ENCODE measurements at places on chromosomes 16 and 17.

- peak; percentile 53 for DNase-seq
Observed at GRCh38 chr17:46977348-46977747, 1.7 kb downstream of the RPRML start.

DNA sequence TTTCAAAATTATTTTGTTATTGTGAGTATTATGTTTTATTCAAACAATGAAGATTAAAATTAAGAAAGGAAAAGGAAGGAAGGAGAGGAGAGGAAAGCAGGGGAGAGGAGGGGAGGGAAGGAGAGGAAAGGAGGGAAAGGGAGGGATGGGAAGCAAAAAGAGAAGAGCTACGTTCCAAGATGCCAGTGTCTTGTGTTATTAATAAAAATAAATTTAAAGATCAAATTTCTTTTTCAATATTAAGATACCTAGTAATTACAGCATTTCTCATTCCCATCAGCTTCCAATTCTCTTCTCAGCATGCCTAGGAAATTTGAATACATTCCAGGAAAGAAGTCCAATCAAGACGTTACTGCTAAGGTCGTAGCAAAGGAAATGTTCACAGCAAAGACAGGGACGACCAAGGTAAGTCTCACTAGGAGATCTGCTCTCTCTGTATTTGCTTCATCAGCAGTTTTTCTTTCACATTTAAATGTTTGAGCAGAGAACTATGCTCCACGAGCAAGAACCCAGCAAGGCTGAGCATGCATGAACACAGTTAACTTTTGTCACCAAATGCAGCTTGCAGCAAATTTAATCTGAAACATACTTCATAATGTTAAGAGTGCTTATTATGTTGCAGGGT lies 63.3 kb upstream of the HLF start:
- DNase-seq: no peak

- DNase-seq: no peak
Observed at GRCh38 chr16:71675380-71675779, 49.1 kb downstream of the PHLPP2 start.

DNA sequence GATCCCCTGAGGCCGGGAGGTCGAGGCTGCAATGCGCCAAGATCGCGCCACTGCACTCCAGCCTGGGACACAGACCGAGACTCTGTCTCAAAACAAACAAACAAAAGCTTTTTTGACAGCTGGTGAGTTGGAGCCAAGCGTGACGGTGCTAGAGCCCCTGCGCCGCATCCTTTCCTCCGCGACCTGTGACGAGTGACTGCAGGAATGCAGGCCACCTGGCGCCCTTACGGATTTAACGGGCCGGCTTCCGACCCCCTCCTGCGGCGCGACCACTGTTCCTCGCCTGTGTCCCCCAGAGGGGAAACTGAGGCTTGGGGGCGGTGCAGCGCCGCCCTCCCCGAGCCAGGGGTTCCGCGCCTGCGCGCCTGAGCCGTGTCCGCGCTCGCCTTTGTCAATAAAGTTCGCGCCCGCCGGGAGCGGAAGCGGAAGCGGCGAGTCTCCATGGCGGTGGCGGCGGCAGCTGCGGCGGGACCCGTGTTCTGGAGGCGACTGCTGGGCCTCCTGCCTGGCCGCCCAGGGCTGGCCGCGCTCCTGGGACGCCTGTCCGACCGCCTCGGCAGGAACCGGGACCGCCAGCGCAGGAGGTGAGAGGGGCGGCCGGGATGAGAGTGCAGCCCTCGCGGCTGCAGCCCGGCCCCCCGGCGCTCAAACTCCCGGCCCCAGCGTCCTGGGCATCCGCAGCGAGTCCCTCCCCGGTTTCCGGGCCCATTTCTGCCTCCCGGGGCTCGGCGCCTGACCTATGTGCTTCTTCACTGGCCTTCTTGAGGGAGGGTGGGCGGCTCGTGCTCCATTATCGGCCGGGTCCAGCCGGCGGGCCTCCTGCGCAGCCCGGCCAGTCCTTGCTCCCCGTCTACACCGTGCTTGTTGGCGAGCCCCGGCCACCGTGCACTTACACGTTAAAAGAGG lies at the start of gene PGS1:
Gene PGS1, plus strand, starts transcription at position 425 of the 906 bp plus-strand sequence. Its CDS starts 17 bp downstream, at position 442.
- DNase-seq: peak; percentile 61

DNA sequence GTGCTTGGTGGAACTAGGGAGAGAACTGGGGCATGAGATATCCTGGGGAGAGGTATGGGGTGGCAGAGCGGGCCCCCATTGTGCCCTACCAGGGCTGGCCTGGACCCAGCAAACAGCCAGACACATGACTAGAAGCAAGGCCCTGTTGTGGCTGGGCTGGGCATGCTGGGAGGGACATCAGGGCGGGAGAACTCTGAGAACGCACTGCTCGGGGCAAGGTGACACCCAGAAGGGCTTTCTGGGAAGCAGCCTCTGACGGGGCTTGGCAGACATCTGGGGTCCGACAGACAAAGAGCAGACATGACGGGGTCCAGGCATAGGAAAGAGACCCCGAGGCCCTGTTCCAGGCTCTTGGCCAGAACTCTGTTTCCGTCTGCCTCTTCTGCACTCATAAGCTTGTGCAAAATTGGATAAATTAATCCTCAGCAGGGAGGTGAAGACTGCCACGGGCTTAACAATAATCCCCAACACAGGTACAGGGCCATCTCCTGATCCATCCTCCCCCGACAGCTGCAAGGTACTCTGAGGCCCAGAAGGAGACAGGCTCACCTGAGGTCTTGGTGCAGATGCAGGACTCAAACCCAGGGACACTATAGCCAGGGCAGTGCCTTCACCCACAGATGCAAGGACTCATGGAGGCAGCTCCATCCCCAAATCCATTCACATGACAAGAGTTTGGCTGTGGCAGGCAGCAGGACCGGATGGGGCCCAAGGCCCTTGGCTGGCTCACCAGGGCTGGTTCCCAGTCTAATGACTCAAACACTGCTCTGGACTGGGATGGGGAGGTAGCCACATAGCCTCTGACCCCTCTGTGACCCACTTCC lies 5.4 kb downstream of the SREBF1 start:
- no peak for DNase-seq

DNA sequence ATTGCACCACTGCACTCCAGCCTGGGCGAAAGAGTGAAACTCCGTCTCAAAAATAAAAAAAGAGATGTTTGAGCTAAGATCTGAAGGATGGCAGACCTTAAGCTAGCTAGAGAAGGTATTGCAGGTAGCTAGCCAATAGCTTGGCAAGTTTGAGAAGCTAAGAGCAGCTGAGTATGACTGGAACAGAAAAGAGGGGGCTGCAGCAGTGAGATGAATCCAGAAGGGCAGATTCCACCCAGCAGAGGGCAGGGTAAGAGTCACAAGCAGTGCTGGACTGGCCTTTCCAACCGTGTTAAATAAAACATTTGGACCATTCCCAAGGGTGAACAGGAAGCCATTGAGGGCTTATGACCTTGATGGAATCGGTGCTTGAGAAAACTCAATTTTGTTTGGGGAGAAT lies 5.7 kb upstream of the PHAF1 start:
- no peak for DNase-seq

GRCh38 chr17:72927146-72927545 lies 165.3 kb downstream of the SLC39A11 start:
- DNase-seq: no peak

DNA sequence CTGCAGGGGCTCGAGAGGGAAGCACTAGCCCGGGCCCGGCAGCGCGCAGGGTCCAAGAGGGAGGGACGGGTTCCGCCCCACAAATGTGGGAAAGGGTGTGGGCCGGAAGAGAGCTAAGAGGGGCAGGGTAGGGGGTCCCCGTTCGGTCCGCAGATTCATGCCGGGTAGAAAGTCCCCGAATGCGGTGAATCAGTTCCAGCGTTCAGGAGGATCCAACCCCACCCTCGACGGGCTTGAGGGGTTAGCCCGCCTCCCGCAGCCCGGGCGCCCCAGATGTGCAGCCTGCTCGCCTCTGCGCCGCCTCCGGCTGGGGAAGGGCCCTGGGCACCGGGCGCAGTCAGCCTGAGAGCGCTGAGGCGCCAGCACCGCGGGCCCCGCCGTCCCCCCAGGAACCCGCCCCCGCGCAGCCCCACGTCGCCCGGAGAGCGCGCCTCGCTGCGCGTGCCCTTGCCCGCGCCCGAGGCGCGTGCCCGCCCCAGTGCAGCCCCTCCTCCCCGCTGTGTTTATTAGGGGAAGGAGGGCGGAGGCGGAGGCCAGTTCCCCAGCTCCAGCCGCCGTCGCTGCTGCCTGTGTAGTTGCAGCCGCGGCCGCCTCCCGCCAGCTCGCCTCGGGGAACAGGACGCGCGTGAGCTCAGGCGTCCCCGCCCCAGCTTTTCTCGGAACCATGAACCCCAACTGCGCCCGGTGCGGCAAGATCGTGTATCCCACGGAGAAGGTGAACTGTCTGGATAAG lies at the start of gene LASP1:
Gene LASP1, plus strand, starts transcription at position 533 of the 733 bp plus-strand sequence. Its CDS starts 132 bp downstream, at position 665.
- peak; percentile 90 for DNase-seq

- DNase-seq: peak; percentile 21
Observed at GRCh38 chr16:82456683-82457082, 170.1 kb upstream of the CDH13 start.

DNA sequence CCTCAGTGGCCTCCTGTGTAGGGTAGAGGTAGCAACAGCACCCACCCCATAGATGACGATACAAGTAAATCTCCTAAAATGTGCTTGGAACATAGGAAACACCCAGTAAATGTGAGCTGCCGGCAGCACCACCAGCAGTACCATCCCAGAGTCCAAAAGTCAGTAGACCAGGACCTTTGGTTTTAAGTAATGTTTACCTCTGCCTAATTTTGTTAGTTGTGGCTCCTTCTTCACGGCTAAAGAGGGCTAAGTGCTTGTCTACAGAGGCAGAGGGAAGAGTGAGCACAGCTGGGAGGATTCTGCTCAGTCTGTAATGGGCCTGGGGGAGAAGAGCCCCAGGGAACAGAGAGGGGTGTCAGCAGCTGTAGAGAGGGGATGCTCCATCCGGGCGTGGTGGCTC lies 91.3 kb upstream of the FBXO47 start:
- DNase-seq: no peak

DNA sequence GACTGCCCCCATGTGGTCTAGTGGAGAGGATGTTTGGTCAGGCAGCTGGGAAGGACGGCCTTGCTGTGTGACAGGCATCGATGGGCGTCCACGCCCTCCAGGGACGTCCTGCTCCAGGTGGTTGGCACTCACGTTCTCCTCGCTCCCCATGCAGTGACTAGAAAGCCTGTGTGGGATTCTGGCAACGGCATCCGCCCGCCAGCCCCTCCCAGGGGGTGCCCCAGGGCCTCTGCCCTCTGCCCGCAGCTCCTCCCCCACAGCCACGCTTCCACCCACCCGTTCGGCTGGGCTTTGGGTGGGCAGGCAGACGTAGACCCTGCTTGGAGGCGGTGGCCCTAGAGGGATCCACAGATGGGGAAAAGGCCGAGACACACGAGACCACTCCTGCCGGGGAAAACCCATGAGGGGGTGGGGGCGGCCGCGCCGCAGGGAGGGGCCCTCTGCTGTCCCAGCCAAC lies 4.7 kb upstream of the IL17C start:
- DNase-seq: no peak

- DNase-seq: no peak
Observed at GRCh38 chr16:4505356-4506147, 29.4 kb downstream of the HMOX2 start.

DNA sequence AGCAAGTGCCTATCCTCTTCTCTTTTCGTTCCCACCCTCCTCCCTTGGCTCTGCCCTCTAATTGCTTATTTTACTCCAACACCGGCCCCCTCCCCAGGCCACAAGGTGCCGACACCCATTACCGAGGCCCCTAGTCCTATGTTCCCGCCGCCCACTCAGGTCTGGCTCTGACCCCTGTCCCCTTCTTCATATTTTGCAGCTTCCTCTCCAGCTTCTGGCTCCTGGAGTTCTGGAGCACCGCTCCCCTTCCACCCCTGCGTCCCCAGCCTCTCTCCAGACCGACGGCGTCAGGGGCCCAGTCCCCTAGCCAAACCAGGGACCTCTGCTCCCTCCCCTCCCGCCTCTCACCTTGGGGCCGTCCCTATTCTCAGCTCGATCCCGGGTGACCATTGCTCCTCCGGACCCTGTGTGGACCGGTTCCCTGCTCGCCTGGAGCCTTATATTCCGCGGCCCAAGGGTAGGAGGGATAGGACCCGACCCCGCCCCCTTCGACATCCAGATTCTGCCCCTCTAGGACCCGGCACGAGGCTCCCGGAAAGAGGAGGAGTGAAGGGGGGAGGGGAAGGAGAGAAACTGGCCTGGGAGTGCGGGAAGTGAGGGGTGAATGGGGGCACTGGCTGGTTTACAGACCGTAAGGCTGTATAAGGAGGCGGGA lies at the start of gene HES7:
Gene HES7, minus strand, starts transcription at position 412 of the 655 bp plus-strand sequence. Its CDS starts 22 bp downstream, at position 390.
- DNase-seq: no peak

- DNase-seq: no peak
Observed at GRCh38 chr16:88385831-88386815, 3.4 kb downstream of the ZNF469 start.

GRCh38 chr17:74118504-74118903 lies 85.0 kb upstream of the RPL38 start:
- DNase-seq: no peak

DNA sequence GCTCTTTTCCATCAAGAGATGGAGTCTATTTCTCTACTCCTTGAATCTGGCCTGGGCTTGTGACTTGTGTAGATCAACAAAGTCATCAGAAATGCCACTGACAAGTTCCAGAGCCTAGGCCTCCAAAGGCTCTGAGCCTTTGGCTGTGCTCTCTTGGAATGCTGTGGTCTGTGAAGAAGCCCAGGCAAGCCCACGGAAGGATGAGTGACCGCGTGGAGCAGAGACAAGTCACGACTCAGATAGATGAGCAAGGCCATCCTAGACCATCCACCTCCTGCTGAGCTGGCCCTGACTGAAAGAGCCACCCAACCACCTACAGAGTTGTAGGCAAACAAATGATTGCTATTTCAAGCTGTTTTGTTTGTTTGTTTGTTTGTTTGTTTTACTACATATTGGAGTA lies 11.6 kb upstream of the ICAM2 start:
- no peak for DNase-seq

- no peak for DNase-seq
Observed at GRCh38 chr16:12339686-12340085, 363.2 kb downstream of the SNX29 start.

DNA sequence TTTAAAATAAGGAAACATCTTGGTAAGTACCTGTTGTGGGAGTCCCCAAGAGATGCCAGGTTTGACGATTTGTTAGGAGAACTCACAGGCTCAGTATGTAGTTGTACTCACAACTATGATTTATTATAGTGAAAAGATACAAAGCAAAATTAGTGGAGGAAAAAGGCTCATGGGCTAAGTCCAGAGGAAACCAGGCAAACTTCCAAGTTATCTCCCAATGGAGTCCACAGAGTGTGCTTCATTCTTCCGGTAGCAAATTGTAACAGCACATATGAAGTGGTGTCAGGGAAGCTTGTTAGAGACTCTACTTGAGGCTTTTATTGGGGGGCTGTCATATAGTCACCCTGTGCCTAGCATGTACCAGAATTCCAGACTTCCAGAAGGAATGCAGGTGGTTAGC lies 2.3 kb downstream of the DDX19A start:
- DNase-seq: no peak

- no peak for DNase-seq
Observed at GRCh38 chr16:55436587-55436986, 42.4 kb upstream of the MMP2 start.

GRCh38 chr17:10729334-10730193 lies at the start of gene TMEM220:
TSS of gene TMEM220 (minus strand) at chr17:10730023. CDS start at chr17:10729851, 172 bp downstream.
- DNase-seq: peak; percentile 32

- DNase-seq: no peak
Observed at GRCh38 chr16:69315486-69316311, 4.5 kb downstream of the VPS4A start.

All from NCI-H1436 (cell line).